ENCODE measurements at places on chromosomes 12 and 14.

- no peak for DNase-seq
Observed at GRCh38 chr14:95319312-95320077, at the start of gene CLMN. CLMN (minus strand) TSS chr14:95319908; CDS start chr14:95319792, 116 bp downstream.

DNA sequence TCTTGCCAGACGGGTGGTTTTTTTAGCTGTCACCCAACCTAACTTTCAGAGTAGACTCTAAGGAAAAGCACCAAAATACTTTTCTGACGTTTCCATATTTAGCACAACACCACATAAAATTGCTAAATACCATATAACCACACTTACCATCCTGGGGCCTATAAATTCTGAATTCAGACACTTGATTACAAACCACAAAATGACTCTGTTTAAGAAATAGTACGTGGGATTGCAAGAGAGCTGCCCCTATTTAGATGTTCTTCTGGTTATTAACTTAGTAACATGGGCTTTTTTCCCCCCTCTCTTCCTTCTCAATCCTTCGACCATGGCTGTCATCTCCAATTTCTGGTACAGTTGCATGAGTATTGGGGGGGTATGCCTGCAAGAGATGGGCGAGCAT, 287.7 kb downstream of the BMP4 start:
- DNase-seq = no peak

GRCh38 chr14:53533384-53533970, 380.4 kb upstream of the DDHD1 start:
- no peak for DNase-seq

DNA sequence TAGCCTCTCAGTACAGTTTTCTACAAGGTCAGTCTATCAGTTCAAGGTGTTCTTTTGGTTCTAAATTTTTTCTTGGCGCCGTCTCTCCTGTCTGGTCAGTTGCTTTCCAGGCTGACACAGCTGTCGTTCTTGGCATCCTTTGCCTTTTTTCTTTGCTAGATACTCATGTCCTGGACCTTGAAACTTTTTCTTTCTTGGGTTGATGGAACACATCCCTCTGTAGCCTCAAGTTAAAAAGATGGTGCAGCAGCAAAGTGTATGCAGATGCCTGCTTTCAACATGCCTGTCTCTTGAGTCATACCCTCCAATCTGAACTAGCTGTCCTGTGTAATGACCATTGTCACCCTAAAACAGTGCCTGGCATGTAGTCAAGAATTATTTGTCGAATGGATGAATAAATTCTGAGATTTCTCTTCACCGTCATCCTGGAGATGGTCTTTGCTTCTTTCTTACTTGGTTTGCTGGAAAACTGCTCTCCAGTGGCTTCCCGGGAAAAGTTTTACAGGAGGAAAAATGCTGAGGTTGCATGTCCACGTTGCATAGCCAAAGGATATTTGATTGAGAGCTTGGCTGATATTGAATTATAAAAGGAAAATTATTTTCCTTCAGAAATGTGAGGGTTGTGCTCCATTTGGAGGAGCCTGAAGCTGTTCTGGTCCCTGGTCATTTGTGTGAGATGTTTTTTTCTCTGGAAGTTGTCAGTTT, 4.6 kb downstream of the NYNRIN start:
- no peak for DNase-seq

DNA sequence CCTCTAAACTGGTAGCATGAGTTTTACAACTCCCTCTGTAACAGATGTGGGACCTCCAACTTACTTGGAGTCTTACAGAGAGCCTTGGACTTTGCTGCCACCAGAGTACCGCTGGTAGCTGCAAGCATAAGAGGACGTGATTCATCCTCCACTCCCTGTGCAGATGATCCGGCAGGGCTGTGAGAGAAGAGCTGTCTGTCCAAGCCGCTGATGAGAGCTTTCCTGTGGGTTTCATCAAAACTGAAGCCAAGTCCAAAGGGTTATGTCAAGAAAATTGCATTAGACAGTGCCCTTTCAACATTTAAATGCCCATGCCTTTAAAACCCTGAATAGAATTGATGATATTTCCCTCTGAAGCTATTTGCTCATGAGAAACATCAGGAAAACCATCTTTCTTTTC, 85.8 kb downstream of the LLPH start:
- DNase-seq = no peak

DNA sequence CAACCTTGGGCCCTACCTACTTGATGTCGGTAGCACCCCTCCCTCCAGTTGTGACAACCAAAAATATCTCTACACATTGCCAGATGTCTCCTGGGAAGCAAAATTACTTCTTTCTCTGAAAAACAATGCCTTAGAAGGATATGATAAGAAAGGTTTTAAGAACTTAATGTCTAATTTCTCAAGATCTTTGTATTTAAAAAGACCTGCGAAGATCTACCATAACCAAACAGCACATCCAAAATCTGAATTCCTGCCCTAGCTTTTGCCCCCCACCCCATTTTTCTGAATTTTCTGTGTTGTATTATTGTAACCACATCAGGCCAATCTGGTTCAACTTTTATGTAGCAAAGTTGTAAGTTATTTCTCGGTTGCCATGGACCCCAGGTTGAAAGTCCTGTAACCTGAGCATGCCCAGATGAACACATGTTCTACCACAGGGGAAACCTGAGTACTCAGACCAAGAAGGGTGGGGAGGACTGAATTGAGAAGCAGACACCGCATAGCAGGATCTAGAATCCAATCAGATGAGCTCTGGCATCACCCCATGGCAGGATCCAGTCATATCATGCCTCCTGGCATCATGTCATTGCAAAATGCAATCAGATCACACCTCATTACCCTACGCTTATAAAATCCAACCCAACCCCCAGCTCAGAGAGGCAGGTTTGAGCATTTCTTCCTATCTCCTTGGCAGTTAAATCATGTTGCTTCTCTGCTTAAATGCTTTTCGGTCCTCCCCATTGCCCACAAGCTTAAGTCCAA, 8.7 kb downstream of the TMEM253 start:
- no peak for DNase-seq
